Left hindlimb (tissue), 1 donor: ENCODE measurements at places on chromosomes 12 and 14.
A peak's percentile ranks its signal among the peaks of the same experiment; 100 is the strongest.

DNA sequence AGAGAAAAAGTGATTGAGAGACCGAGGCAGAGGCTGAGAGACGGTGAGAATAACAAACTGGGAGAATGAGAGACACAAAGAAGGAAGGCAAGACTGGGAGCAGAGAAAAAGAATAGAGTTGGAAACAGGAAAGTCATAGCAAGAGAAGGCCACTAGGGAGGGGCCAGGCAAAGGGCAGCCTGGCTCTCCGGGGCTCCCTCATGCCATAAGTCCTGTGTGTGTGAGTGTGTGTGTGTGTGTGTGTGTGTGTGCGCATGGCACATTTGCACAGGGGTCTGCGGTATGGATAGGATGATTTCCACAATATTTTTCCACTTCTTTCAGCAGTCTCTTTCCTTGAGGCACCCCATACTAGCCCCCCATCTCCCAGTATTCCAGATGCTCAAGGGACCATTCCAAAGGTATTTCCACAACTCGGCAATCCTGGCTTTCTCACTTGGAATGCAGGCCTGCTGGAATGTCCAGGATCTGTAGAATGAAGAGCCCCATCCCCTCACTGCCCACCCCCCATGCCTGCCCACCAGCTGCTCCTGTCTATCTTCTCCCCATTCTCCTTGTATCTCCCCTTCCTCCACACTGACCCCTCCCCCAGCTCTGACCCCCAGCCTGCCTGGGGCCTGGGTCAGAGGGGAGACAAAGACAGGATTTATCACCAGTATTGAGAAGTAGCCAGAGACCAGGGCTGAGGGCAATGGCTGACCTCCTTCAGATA lies 9.0 kb downstream of the GPR84 start:
- no peak for DNase-seq

GRCh38 chr14:90300611-90301047 lies 31.1 kb downstream of the NRDE2 start:
- no peak for DNase-seq

DNA sequence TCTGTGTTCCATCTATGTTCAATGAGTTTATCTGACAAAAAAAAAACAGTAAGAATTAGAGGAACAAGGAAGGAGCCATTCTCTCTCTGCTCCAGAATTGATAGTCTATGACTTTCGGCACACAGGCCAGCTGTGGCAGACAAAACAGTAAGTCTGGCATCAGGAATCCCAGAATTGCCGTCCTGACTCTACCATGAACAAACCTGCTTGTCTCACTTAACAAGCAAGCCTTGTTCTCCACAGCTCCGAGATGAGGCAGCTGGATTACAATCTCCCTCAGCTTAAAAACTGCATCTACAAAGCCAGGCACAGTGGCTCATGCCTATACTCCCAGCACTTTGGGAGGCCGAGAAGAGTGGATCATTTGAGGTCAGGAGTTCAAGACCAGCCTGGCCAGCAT lies 153.6 kb upstream of the TMCC3 start:
- DNase-seq: no peak

- peak; percentile 84 for DNase-seq
These were observed 747 bp downstream of the IRF2BPL start for GRCh38 chr14:77027538-77028383.

GRCh38 chr14:29339494-29340172 lies 573.0 kb downstream of the FOXG1 start:
- no peak for DNase-seq

DNA sequence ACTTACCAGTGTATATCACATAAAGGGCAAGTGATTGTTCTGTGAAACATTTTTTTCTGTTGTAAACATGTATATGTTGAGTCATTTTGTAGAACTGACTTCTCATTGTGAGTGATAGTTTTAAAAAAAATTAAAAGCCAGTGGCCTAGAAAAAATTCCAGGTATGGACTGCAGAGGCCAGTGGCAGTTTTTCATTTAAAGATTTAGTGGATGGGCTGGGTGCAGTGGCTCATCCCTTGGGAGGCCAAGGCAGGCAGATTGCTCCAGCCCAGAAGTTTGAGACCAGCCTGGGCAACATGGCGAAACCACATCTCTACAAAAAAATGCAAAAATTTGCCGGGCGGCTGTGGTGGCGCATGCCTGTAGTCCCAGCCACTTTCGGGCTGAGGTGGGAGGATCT lies 84.7 kb upstream of the MDM1 start:
- DNase-seq: no peak

DNA sequence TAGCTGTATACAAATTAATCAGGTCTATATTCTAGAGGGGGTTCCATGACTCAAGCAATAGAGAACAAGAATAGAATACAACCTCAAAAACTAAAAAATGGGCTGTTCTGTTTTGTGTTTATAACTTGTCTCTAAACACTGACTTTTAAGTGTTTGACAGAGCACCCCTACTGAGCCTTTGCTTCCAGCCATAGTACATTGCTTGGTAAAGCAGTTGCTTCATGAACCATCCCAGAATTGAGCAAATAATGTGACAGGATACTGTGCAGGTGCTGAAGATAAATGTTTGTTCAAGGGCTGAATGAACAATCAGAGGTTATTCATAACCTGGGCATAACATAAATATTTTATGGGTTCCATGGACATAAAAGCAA lies 11.5 kb downstream of the SPTSSA start:
- DNase-seq: no peak

- peak; percentile 45 for DNase-seq
These were observed 805 bp upstream of the CRACR2A start for GRCh38 chr12:3753544-3754284.

DNA sequence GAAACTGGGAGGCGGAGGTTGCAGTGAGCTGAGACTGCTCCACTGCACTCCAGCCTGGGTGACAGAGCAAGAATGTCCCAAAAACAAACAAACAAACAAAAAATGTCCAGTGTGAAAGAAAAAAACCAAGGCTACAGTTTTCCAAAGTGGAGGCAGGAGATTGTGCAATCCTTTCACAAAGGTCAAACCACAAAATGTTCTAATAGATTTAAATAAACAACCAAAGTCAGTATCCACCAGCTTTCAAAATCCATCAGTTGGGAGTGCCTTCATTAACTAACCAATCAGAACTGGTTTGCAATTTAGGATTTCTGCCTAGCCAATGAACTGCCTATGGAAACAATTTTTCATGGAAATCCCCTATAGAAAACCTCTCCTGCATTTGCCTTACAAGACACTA lies 52.3 kb upstream of the TRIM9 start:
- no peak for DNase-seq
